DMS79 treated with DMSO at 0.1 percent for 48 hours (cell line): ENCODE measurements at places on chromosomes 5 and 9.

GRCh38 chr9:110432253-110432652 is 94.6 kb upstream of the TXNDC8 start:
- DNase-seq, result no peak

GRCh38 chr5:127051591-127051990 is 21.2 kb upstream of the MARCHF3 start:
- no peak for DNase-seq

DNA sequence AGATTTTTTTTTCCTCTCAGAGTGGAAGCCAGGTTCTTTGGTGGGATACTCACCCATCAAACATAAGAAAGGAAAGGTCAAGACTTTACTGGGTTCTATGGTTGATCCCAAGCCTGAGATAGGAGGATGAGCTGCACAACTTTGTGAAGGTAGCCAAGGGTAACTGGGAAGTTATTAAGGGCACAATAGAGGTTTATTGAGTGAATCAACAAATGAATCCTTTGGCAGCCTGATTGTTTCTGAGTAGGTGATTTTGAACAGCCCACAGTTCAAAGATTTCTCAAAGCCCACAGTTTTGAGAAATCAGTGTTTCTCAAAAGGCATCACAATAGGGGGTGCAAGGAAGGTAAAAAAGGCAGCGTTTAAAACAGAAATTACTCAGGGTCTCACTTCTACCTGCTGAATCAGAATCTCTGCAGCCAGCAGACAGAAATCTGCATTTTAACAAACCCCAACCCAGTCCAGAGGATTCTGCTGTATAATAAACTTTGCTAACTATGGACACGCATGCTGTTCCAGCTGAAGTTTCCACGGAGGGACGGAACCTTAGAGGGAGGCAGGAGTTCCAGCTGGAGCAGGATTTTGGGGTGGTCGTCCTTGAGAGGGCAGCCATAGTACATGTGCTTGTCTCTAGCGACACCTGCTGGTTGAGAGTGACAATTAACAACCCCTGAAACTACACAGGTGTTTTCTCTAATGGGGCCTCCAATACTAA is 32.7 kb upstream of the FSD1L start:
- DNase-seq, result no peak

DNA sequence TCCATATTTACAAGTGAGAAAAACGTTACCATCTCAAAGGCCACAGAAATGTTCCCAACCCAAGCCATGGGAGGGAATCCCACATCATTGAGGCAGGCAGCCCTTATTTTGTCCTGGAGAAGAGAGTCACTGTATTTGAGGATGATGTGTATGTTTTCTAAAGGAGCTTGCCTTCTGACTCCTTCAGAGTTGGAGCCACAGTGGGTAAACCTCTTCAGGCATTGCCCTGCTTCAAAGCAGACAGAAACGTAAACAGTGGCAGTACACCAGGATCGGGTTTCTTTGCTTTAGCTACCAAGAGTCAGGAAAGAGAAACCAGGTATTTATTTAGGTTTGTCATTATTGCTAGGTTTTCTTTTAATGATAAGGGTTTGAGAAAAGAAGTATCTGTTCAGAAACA is 45.7 kb downstream of the MUSK start:
- peak; percentile 74 for DNase-seq

- DNase-seq, result no peak
Observed at GRCh38 chr5:104385906-104386305, 823.3 kb upstream of the NUDT12 start.

- peak; percentile 15 for DNase-seq
Observed at GRCh38 chr9:121883281-121884056, 209.6 kb downstream of the TTLL11 start.

- DNase-seq, result no peak
Observed at GRCh38 chr5:65811004-65811403, 89.0 kb downstream of the NLN start.
